HT1080 (cell line): ENCODE measurements at places on chromosomes 7 and 10. TPM values are rescaled to one million over a fixed set of nuclear protein-coding genes. Genes with fewer than 3 reads are reported as not detected.

- DNase-seq, result no peak
These were observed 47.1 kb downstream of the ADRA2A start for GRCh38 chr10:111123883-111124282.

DNA sequence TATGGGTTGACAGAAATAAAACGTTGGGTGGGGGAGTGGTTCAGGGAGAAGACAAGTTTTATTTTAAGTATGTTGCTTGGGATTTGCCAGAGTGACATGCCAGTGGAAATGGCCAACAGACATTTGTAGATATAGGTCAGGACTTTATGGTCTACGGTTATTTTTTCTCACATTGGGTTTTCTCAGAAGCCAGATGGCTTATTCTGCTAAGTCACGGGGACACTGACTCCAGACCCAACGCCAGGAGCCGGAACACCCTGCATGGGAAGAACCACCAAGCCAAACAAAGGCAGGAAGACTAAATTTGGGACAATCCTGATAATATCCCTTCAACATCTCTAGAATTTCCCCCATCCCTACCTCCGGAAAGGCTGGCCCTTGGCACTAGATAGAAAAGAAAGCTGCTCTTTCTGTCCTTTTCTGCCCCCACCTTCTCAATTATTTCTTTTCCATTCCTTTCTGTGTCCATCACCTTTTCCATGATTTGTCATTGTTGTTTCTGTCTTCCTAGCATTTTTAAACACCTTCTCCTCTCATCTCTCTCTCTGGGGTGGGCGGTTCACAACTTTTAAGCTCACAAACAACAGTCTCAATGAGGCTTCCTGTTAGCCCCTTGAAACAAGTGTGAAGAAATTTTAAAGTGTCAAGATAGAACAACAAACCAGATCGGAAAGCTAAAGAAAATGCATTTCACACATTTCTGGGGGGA lies 44.7 kb downstream of the TBXAS1 start:
- no peak for DNase-seq

- DNase-seq, result peak; percentile 17
These were observed 34.9 kb downstream of the TAX1BP1 start for GRCh38 chr7:27774717-27775328.

The SLC26A5 gene
- total RNA-seq, result not detected in 2 replicates

GRCh38 chr10:13956826-13957225 lies 370.1 kb downstream of the PRPF18 start:
- no peak for DNase-seq

DNA sequence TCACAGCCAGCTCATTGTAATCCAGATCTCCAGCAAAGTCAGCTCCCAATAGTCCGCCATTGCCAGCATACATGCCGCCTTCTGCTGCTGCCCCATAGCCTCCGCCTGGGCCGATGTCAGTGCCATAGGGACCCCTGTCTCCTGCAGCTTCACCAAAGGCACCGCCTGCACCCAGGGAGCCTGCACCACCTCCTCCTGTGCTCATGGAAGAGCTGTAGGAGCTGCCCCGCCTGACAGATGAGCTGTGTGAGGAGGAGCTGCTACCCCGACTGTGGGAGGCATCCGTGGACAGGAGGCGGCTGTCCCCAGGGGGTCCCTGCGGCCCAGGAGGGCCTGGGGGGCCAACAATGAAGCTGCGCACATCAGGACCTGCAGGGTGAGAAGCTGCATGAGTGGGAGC lies 51.7 kb downstream of the COL17A1 start:
- no peak for DNase-seq

The TACC2 gene
- total RNA-seq, result 13.3 and 20.3 TPM in 2 replicates

DNA sequence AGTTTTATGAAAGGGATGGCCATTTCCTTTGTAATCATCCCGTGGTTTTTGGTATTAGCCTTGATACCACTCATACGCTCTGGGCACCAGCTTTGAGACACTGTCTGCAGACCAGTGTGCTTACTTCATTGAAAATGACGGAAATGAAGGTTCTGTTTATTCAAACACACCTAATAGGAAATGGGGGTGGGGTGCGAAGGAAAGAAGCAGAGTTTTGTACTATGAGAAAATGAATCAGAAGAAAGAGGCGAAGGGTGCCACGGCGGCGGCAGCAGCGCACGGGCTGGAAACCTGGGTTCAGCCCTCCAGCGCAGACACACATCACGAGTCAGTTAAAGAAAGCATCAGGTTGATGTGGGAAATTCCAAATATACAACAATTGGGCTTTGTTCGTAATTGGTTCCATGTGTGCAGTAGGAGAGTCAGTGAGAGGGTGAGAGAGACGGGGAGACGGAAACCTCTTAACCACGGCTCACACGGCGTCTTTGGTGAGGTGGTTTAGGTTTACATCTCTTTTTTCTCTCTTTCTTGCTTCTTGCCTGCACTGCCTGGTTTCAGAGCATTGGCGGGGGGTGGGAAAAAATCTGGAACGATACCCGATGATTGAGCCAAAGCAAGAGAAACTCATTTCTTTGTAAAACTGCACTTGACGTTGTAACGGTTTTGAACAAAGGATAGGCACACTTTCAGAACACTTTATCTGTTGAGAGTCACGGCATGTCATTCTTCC lies 321.2 kb downstream of the FRMD4A start:
- peak; percentile 91 for DNase-seq
